Effector memory CD8-positive, alpha-beta T cell (primary cell): ENCODE measurements at places on chromosomes 3 and 15.

DNA sequence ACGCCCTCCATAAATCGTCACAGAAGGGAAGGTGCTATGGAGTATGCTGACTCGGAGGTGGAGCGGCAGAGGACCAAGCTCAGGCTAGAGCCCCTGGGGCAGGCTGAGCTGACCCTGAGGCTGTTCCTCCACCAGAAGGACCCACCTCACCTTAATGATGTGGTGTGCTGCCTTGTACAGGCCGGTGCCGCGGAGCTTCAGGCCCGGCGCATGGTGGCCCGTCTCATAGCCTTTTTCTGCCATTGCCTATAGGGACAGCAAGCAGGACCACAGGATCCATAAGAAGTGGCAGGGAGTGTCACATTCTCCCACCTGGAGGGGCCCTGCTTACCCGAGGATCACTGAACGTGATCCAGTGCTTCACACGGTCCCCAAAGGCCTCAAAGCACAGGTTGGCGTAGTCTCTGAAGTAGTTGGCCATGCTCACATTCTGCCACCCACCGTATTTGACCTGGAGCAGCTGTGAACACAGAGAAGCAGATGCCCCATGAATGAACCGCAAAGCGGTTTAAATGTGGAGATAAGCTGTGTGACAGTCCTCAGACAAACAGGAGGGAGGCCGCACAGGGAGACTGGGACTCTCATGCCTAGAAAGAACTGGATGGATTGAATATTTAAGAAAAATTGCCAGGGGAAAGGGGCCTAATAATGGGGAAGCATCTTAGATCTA lies 4.8 kb downstream of the LCTL start:
- no peak for DNase-seq

DNA sequence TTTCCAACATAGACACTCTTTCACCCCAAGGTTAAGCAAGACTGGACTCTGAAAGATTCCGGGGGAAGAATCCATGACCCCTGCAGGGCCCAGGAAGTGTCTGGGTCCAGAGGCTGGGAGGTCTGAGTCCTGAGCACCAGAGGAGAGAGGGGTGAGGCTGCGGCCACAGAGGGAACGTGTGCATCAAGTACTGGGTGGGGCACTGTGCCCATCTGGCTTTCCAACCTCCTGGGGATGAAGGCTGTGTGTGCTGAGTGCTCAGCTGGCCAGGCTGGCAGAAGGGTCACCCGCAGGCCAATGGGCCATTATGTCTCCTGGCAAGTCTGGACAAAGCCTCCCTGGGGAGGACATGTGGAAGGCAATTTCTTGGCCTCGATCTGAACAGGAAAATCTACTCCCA lies 3.3 kb downstream of the CHRNA3 start:
- no peak for DNase-seq

- no peak for DNase-seq
These were observed 53.4 kb downstream of the ADAMTS9 start for GRCh38 chr3:64634417-64634816.

DNA sequence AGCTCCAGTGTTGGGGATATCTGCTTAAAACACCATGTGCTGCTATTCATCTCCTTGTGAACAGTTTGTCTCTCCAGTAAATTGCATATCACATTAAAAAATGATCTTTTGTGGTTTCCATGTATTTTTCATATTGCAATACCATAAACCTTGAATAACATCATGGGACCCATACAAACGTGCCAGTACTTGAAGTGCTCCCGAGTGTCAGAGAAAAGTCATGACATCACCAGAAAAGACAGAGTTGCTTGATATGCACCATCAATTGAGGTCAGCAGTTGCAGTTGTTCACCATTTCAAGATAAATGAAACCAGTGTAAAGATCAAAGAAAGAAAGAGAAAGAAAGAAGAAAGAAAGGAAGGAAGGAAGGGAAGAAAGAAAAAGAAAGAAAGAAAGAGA lies 278.6 kb downstream of the ZNF621 start:
- DNase-seq, result no peak

DNA sequence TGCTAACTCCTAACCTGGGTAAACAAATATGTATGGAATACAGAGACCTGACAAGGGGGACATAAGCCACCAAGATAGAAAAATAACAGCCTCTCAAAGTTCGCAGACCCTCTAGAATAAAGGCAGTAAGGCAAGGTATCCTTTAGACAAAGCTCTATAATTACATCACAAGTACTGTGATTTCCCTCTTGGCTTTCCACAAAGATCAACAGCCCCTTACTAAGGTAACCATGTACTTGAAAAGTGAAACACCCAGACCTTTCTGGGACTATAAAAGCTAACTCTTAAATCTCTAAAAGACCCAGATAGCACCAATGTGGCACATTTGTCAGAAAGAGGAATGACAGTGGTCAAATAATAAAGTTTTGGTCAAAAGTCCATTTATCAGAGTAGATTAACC lies 51.9 kb downstream of the TBL1XR1 start:
- DNase-seq, result no peak

- DNase-seq, result no peak
These were observed 152.2 kb downstream of the CFAP20DC start for GRCh38 chr3:58897646-58898045.

- peak; percentile 11 for DNase-seq
These were observed 612 bp downstream of the C3orf38 start for GRCh38 chr3:88150371-88150770.

DNA sequence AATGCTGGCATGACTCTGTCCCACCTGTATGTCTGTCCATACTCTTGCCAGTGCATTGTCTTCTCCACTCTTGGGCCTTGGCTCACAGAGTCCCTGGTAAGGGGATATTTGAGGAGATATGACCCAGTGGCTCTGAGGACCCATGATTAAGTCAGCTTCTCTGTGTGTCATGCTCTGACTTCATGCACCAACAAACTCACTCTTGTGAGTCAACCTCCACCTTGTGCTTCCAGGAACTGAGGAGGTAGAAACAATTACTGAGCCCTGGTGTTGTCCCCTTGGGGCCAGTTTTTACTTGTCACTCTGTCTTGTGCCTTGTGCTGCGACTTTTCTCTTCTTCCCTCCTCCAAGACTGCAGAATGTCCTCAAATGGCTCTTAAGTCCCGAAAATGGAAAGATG lies 127.1 kb downstream of the ABHD5 start:
- DNase-seq, result no peak

DNA sequence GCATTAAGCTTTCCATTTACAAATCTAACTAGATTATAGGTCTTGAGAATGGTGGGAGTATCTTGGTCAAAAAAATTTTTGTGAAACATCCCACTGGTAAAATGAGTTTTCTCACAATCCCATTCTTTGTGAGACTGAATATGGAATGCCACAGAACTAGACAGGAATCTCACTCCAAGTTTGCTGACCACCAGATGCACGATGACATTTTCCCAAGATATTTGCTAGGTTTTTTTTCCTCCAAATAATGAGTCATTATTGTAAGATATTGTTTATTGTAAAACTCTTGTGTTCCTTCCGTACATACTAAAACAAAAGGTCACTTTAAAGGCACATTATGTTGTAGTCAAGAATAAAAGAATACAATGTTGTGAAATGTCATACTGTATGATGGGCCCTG lies 53.9 kb downstream of the COPS2 start:
- no peak for DNase-seq

GRCh38 chr15:23647421-23648370 lies at the start of gene MAGEL2:
TSS of gene MAGEL2 (minus strand) at chr15:23647867. CDS start at chr15:23647742, 125 bp downstream.
- DNase-seq, result no peak

- no peak for DNase-seq
These were observed 53.8 kb upstream of the SPPL2A start for GRCh38 chr15:50819344-50819743.

DNA sequence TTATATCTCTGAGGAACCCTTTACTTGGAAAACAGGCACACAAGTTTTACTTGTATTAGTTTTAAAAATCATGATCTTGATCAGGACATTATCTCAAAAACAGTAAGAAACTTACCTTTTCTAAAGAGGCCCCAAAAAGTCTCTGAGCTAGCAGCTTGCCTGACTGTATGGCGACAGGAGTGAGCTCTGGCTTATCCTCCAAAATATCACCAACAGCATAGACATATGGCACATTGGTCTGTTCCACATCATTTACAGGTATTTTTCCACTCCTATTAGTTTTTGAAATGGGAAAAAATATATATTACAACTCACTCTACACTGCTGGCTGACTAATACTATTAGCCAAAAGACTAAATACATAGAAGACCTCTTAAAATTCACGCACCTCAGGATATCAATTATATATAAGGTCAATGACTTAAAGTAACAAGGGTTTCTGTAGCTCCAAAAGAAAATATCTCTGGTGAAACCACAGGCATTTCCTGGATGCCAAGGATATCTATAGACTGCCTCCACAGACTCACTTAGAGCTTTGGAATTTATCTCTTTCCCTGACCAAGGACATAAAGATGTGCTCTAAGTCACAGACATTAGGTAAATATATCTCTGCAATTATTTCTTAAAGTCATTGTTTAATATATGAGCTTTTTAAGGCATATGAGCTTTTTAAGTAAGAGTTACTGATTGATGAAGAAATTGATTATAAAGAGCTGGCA lies 33.1 kb downstream of the TXNRD3 start:
- DNase-seq, result no peak

- DNase-seq, result no peak
These were observed 11.9 kb downstream of the TAGLN3 start for GRCh38 chr3:112010636-112011035.

DNA sequence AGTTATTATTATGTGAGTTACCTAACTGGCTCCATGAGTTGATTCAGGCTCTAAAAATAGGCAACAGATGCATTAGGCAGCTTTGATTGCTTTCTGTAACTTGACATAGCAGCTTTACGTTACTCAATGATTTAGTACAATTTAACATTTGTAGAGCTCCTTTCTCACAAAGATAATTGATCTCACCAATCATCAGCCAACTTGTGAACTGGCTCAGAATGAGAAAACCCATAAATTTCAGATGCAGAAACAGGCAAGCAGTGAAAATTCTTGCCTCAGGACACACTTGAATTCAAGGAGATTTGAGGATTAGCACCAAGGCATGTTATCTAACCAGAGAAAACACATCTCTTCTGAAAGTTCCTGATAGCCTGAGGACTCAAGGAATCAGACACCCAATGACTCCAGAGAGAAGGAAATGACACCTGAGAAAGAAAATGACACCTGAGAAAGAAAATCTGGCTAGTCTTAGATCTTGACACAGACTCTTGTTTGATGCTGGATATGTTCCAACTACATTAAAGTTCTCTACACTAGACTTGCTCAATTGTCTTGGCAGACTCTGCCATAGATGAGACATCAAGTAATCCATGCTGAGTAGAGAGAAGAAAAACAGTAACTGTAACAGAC lies 315.1 kb upstream of the CBLB start:
- no peak for DNase-seq

GRCh38 chr3:135690664-135691063 lies 274.9 kb upstream of the PPP2R3A start:
- DNase-seq, result no peak
